HAP-1 (cell line): ENCODE measurements at places on chromosomes 2 and 18.

- no peak for DNase-seq
These were observed 225.9 kb upstream of the RASGRP3 start for GRCh38 chr2:33250417-33251029.

GRCh38 chr2:101823859-101824258, 126.4 kb downstream of the MAP4K4 start:
- no peak for DNase-seq

DNA sequence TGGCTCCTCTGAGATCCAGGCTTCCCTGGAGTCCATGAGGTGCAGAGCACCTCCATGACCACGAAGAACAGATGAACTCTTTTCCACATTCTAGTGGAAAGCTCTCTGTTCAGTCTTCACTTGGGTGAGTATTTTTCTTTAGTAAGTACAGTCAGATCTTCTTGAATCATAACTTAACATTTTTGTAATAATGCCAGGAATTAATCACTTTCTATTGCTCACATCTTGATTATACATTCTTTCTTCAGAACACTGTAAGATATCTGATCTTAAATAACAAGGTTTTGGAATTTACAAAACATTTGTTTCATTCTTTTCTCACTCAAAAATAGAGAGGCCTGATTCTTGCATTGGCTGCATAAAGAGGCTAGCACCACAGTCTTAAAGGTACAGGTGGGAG, 45.4 kb upstream of the RND3 start:
- no peak for DNase-seq

DNA sequence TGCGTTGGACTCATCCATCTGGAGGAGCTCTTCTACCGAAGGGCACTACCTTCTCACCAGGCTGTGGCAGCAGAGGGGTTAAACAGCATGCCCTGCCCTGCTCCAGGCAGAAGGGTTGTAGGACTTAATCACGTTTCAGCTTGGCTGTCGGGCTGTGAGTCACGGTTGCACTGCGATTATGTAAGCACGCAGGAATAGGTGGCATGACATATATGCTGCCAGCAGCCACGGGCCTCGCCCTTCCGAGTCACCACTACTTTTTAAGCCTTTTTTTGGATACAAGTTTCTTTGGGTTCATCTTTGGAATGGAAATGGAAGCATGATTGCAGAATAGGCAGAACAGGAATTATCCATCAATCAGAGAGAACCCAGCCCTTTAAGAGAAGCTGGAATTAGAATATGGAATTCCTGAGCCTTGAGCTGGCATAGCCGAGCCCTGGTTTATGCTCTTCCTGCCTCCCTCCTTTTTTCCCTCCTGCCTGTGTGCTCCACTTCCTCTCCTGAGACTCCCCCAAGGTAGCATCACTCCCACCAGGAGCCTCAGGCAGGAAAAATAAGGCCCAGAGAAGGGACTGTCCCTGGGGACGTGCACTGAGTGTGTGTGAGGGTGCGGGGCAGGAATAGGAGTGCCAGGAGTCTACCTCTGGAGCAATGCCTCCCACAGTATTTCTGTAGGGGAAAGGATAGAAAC, 86.8 kb downstream of the SEMA4F start:
- no peak for DNase-seq

DNA sequence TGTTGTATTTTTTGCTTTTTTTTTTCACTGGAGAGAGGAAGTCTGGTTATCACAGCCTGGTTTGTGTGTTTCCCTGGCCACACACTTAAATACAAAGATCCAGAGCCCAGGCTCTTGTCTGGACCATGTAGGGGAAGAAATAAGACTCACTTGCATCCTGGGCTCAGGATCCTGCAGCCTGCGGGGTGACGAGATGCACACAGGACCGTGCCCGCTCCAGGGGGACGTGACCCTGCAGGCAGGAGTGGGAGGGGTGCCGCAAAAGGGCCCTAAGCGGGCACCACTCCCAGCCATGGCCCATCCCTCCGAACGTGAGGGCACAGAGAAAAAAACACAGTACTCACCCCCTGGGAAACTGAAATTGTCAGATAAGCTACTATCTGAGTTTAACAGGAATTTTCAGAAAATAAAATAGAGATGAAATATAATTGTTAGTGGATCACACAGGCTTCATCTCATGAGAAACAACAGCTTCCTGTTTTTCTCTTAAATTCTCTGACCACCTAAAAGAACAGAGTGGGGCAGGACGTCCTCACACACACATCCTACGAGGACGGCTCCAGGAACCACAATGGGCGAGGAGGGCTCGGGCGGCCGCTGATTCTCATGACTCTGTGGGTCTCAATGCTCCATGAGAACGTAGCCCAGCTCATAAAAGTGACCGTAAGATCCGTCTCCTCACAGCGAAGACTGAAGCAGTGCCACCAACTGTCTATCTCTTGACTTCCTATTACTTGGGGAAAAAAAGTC, 142.6 kb upstream of the ALKAL2 start:
- no peak for DNase-seq

GRCh38 chr2:169661265-169661664, 32.9 kb downstream of the CFAP210 start:
- DNase-seq: no peak

GRCh38 chr2:97751752-97752151, 38.4 kb downstream of the ZAP70 start:
- DNase-seq: no peak

- no peak for DNase-seq
These were observed 57.6 kb downstream of the KCNG2 start for GRCh38 chr18:79855147-79855933.

GRCh38 chr2:39608686-39609441, 56.9 kb upstream of the TMEM178A start:
- DNase-seq: no peak

DNA sequence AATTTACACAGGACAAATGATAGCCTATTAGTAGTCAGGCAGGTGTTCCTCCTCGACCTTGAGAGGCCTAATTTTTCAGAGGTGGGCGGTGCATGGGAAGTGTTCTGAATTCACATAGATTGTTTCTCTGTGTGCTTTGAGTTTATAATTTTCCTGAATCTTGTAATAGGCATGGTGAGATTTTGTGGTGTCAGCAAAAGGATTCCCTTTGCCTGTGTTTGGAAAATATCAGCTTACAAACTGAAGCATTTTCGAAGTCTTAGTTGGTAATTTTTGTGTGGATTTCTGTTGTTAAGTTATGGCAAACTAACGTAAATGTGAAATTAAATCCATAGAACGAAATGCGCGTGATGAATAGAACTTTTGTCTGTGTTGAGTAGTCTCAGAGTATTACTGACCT, 194.0 kb upstream of the RBMS1 start:
- no peak for DNase-seq
